ENCODE measurements at places on chromosomes 4 and X.

DNA sequence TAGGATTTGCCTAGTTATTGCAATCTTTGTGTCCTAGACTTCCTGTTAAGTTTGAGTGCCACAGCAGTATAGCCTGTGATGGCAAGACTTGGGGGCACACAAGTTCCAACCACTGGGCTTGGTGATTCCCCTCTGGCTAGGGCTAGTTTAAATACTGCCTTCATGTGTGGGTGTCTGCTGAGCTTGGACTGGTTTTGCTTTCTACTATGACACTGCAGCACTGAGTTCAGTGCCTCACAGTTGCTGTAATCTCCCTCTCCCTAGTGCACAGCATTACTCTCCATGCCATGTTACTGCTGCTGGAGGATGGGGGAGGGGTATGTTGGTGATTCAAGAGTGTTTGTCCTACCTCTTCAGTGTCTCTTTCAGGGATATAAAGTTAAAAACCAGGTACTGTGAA, 379.6 kb downstream of the IL15 start:
- no peak overlapping the region for H3K4me3 ChIP-seq
- H3K4me1 ChIP-seq, result no peaks in the 10 kb centered on the region
- DNase-seq, result no peak
- H3K36me3 ChIP-seq, result no peaks in the 10 kb centered on the region
- no peak overlapping the region for H3K27ac ChIP-seq
- H3K27me3 ChIP-seq, result no peaks in the 10 kb centered on the region

- H3K27ac ChIP-seq, result no peak overlapping the region
- DNase-seq, result no peak
- H3K4me1 ChIP-seq, result no peaks in the 10 kb centered on the region
- no peaks in the 10 kb centered on the region for H3K36me3 ChIP-seq
- H3K4me3 ChIP-seq, result no peak overlapping the region
- H3K27me3 ChIP-seq, result peaks cover 5% of the 10 kb centered on the region
These were observed 28.3 kb upstream of the UXT start for GRCh38 chrX:47687263-47687662.

DNA sequence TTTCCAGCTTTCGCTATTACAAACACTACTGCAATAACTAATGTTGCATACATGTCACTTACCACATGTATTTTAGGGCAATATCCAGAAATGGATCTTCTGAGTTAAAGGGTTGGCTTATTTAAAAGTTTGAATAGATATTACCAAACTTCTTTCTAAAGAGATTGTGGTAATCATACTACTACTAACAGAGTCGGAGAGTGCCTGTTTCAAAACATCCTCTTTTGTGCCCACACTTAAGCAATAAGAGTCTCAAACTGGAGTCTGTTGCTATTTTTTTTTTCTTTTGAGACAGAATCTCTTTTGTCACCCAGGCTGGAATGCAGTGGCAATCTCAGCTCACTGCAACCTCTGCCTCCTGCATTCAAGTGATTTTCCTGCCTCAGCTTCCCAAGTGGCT, 35.8 kb downstream of the FGFBP1 start:
- H3K4me1 ChIP-seq, result no peaks in the 10 kb centered on the region
- H3K36me3 ChIP-seq, result peaks cover 4% of the 10 kb centered on the region
- H3K4me3 ChIP-seq, result no peak overlapping the region
- H3K27me3 ChIP-seq, result peaks cover 58% of the 10 kb centered on the region

- H3K27ac ChIP-seq, result no peak overlapping the region
- H3K27me3 ChIP-seq, result no peaks in the 10 kb centered on the region
- H3K36me3 ChIP-seq, result peaks cover 2% of the 10 kb centered on the region
- H3K4me3 ChIP-seq, result no peak overlapping the region
These were observed 21.6 kb downstream of the CLDN34 start for GRCh38 chrX:9988762-9989161.

DNA sequence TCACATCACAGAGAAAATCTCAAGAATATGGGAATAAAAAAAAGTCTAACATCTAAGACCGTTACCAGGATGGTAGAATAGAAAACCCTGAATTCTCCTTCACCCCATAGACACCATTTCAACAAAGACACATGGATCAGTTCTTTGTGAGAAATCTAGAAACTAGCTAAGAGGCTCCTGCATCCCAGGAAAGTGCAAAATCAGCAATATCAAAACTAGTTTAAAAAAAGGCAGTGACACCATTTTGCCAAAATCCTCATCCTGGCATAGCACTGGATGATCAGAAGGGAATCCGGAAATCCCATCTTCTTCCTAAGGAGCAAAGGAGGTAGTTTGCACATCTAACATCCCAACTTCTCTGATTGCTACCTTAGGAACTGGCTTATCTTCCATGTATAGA, 88.9 kb upstream of the MAGEE2 start:
- H3K36me3 ChIP-seq, result peaks cover 3% of the 10 kb centered on the region
- no peak overlapping the region for H3K4me3 ChIP-seq
- no peak for DNase-seq
- H3K27me3 ChIP-seq, result peaks cover 12% of the 10 kb centered on the region

DNA sequence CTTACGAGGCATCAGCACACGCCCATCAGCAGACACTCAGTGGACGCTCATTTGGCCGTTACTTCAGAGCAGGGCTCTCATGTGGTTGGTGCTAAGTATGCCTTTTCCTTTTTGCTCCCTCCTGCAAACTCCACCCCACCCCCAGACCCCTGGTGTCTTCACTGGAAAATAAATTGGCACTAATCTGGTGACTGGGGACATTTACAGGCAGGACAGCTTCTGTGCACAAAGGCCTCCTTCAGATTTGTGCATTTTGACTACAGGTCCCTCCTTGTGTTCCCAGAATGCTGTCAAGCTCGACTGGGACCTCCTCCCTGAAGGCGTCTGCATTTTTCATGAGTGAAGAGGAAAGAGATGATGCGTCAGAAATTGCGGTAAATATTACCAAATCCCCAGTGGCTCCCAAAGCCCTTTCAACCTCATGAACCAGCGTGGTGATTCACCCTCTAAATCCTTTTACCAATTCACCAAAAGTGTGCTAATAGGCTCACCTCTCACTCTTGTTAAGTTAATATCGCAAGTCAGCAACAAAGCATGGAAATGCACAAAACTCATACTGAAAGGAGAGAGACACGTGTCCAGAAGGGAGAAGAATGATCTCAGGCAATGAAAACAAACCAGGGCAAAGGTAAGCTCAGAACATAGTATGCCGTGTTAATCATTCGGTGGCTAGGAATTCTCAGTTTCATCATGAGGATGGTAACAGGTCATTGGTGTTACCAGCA, 119.0 kb downstream of the NKX6-1 start:
- no peaks in the 10 kb centered on the region for H3K36me3 ChIP-seq
- H3K4me3 ChIP-seq, result no peak overlapping the region
- no peak for DNase-seq
- peaks cover 23% of the 10 kb centered on the region for H3K27me3 ChIP-seq
- H3K4me1 ChIP-seq, result no peaks in the 10 kb centered on the region

DNA sequence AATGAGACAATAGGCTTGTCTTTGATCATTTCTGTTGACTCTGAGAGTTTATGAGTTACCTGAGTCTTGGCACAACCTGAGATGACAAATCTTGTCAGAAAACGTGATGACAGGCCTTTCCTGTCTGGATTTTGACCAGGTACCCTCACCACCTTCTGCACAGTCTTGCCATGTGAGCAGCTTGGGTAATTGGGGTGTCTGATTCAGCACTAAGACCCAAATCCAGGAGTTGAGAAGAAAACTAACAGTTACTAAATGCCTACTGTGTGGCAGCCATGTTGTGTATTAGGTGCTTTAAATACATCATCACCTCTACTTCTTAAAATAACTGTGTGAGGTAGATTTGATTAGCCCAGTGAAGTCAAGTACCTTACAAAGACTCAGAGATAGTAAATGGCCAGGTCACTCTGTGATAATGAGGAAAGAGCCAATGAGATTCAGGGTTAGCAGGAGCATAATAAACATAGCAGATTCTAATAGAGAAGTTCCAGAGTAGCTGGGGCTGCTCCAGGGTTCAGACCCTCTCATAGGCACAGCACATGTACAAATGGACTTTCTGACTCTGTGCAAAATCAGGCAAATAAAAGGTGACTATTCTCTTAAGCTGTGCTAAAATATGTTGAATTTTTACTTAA, 2.8 kb downstream of the EREG start:
- DNase-seq, result no peak
- no peak overlapping the region for H3K27ac ChIP-seq
- peaks cover 63% of the 10 kb centered on the region for H3K27me3 ChIP-seq
- H3K36me3 ChIP-seq, result no peaks in the 10 kb centered on the region
- no peak overlapping the region for H3K4me3 ChIP-seq
- H3K4me1 ChIP-seq, result peaks cover 17% of the 10 kb centered on the region

DNA sequence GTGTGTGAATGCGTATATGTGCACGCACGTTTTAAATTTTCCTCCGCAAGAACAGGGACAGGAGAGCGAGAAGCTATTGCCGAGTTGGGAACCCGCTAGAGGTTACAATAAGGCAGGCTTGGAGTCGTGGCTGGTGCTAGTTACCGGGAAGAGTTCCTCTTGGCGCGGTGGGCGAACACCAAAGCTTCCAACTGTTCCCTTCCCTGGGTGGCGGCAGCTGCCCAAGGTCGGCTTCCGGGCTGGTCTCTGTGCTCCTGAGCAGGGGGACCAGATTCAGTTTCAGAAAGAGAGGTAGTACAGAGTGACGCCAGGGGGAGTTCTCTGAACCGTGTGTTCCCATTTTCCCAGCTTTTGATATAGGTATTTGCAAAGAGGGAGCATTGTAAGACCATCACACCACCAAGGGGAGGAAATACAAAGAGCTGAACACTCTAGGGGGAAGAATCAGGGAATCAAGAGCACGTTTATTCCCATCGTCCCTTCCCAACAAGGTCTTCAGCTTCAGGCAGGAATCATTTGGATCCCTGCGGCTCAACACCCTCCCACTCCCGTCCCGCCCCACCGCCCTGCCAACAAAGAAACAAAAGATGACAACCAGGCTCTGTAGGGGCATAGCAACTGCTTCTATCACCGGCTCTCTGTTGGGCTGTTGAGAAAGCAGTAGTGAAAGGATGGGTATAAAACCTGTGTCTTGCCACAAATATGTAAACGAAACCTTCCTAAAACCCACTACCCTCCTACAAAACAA, 113.6 kb upstream of the TEX13C start:
- DNase-seq, result no peak
- H3K27me3 ChIP-seq, result peaks cover 35% of the 10 kb centered on the region
- no peak overlapping the region for H3K27ac ChIP-seq
- H3K4me1 ChIP-seq, result peaks cover 14% of the 10 kb centered on the region
- H3K36me3 ChIP-seq, result no peaks in the 10 kb centered on the region

GRCh38 chrX:134693644-134694043, 35.4 kb upstream of the PLAC1 start:
- H3K4me3 ChIP-seq, result no peak overlapping the region
- H3K36me3 ChIP-seq, result peaks cover 2% of the 10 kb centered on the region
- no peak for DNase-seq
- peaks cover 14% of the 10 kb centered on the region for H3K27me3 ChIP-seq

GRCh38 chrX:136121788-136122187, 25.5 kb upstream of the FHL1 start:
- peaks cover 2% of the 10 kb centered on the region for H3K36me3 ChIP-seq
- H3K4me3 ChIP-seq, result no peak overlapping the region
- H3K4me1 ChIP-seq, result no peaks in the 10 kb centered on the region
- no peak for DNase-seq

- no peaks in the 10 kb centered on the region for H3K4me1 ChIP-seq
- no peaks in the 10 kb centered on the region for H3K27me3 ChIP-seq
- no peaks in the 10 kb centered on the region for H3K36me3 ChIP-seq
- DNase-seq, result no peak
These were observed 7.3 kb downstream of the GPR119 start for GRCh38 chrX:130378024-130378669.

GRCh38 chr4:153905231-153905630, 116.3 kb upstream of the SFRP2 start:
- H3K27ac ChIP-seq, result no peak overlapping the region
- no peak overlapping the region for H3K4me3 ChIP-seq
- DNase-seq, result no peak
- H3K27me3 ChIP-seq, result peaks cover 4% of the 10 kb centered on the region

GRCh38 chr4:105306158-105306781, 159.6 kb downstream of the TET2 start:
- DNase-seq, result no peak
- peaks cover 2% of the 10 kb centered on the region for H3K36me3 ChIP-seq
- H3K27ac ChIP-seq, result no peak overlapping the region

DNA sequence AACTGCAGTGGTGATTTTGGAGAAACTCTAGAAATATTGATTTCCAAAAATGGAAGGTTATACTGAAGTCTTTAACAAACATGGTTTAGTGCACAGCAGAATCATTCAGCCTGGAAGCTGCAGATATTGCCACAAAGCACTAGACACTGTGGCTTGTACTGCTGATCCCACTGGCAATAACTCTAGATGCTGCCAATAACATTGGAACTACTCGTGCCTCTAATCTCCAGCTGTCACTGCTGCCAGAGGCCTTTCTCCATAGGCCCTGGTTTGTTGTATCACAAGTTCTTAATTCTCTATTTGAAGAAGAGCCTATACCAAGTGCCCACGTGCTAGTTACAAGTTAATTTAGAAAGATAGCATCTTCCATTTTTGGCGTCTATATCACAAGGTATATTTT, 19.3 kb downstream of the DMP1 start:
- peaks cover 24% of the 10 kb centered on the region for H3K27me3 ChIP-seq
- H3K27ac ChIP-seq, result no peak overlapping the region
- H3K4me3 ChIP-seq, result no peak overlapping the region
- peaks cover 5% of the 10 kb centered on the region for H3K36me3 ChIP-seq

DNA sequence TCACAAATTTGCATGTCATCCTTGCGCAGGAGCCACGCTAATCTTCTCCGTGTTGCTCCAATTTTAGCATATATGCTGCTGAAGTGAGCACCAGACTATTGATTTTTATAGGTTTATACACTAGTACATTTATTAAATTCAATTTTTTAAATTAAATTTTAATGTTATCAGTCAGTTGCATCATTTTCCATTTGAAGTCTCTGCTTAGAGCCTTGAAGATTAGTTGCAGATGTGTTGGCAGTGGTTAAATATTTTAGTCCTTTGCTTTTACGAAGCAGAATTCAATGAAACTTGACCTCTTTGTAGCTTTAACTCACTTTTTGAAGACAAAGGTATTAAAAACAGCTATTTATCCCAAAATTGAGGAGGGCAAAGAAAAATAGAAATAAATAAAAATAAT, 16.5 kb downstream of the TRAPPC11 start:
- no peak overlapping the region for H3K4me3 ChIP-seq
- no peaks in the 10 kb centered on the region for H3K27me3 ChIP-seq
- peaks cover 2% of the 10 kb centered on the region for H3K36me3 ChIP-seq

DNA sequence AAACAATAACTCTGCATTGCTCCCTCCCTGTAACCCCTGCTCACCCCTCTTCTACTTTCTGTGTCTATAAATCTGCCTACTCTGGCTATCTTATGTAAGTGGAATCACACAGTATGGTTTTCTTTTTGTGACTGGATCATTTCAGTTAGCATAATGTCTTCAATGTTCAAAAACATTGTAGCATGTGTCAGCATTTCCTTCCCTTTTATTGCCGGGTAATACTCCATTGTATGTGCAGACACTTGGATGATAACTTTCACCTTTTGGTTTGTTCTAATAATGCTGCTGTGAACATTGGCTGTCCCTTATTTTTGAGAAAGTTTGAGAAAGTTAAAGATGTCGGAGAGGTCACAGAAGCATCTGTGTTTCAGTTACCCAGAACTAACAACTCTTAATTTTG, 60.6 kb upstream of the TLR2 start:
- H3K27me3 ChIP-seq, result no peaks in the 10 kb centered on the region
- H3K36me3 ChIP-seq, result peaks cover 17% of the 10 kb centered on the region
- no peak for DNase-seq
- peaks cover 13% of the 10 kb centered on the region for H3K4me1 ChIP-seq
- peak overlapping the region; percentile 16 for H3K27ac ChIP-seq

GRCh38 chrX:124476562-124476961, 130.2 kb downstream of the SH2D1A start:
- DNase-seq, result no peak
- no peaks in the 10 kb centered on the region for H3K36me3 ChIP-seq
- H3K27me3 ChIP-seq, result no peaks in the 10 kb centered on the region
- H3K27ac ChIP-seq, result no peak overlapping the region
- no peak overlapping the region for H3K4me3 ChIP-seq
- no peaks in the 10 kb centered on the region for H3K4me1 ChIP-seq

Data from T-helper 17 cell (primary cell).